Panc1 (cell line): ENCODE measurements at places on chromosomes 16 and 17. TPM values are rescaled to one million over a fixed set of nuclear protein-coding genes. Genes with fewer than 3 reads are reported as not detected.

DNA sequence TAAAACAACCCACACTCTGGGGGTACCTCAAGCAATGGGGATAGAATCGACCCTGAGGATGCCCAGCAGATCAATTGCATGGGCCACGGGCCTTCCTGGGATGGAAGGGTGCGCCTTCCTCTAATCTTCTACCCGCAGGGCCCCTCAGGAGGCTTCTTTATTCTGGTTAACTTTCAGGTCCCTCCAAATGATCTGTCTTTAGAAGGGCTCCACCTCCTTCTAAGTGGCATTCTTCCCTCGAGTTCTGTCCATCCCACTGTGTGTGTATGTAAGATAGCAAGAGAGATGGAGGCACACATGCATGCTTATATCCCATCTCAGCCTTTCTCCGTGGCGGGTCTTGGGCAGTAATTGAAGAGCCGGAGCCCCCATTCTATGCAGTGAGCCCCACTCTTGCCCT is 125.7 kb downstream of the MRM1 start:
- no peak for DNase-seq

- DNase-seq, result peak; percentile 41
Measured at GRCh38 chr17:82003411-82004381, 19.0 kb downstream of the CENPX start.

DNA sequence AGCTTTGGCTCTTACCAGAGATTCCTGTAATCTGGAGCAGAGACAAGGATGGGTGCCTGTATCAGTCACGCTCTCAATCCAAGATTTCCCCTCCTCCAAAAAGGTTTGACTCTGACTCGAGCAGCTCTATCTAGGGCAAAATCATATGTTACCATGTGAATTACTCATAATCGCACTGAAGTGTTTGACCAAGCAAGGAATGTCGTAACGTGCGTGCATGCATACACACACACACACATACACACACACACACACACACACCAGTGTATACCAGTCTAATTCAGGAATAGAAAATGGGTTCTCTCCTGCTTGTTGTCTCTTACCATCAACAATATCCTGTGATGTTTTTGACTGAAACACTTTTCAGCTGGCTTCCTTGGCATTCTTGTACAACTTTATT is 835.1 kb downstream of the KCNJ2 start:
- DNase-seq, result no peak

GRCh38 chr17:48162306-48162934 is 54.9 kb downstream of the SNX11 start:
- DNase-seq, result no peak

The MFSD6L gene
- total RNA-seq, result not detected

The NPIPA8 gene
- 0.18 TPM for total RNA-seq

The ABCC11 gene
- not detected for total RNA-seq
